Inflammatory macrophage (primary cell): ENCODE measurements at places on chromosomes 1 and 21.

GRCh38 chr21:39660191-39660980 is 47.6 kb downstream of the B3GALT5 start:
- DNase-seq: no peak

- DNase-seq: no peak
Measured at GRCh38 chr1:7121622-7121988, 336.4 kb downstream of the CAMTA1 start.

DNA sequence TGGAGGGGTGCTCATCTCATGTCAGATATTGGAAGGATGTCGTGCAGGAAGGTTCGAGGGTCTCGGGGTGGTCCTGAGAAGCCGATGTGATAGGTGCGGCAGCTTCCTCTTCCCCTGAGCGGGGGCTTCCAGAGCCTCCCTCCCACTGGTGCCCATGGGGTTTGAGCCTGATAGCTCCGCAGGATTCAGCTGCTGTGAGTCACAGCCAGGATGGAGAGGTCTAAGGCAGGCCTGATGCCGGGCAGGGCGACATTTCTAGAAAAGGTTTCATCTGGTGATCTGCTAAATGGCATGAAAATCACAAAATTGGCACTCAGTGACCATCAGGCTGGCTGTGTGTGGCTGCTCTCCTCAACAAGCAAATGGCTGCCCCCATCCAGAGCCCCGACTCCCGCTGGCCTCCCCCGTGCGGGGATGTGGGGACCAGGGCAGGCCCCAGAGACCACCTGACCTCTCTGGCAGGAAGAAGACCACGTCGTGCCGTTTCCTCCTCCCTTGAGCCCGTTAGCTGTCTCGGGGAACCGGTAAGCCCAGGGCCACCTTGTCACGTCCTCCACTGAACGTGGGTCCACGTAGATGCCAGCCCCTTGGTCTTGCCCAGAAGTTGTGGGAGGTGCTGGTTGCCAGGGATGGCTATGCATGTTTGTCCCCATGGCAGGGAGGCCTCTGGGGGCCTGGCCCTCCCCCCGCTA is 66.1 kb downstream of the SKI start:
- no peak for DNase-seq

GRCh38 chr1:183164963-183165362 is 21.1 kb upstream of the LAMC2 start:
- DNase-seq: no peak

DNA sequence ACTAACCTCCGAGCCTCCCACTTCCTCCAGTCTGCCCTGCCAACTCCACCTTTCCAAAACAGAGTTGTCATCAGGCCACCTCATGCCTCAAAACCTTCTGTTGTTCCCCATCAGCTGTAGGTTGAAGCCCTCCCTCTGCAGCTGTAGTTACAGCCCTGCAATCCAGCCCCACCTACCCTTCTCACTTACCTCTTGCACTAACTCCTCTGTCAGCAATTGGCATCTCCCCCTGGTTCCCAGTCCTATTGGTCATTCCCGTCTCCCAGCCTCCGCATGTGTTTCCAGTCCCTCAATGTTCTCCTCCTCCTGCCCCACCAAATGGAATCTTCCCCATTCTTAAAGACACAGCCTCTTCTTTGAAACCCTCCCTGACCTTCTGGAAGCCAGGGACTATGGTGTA is 100.1 kb upstream of the GCLM start:
- DNase-seq: no peak

DNA sequence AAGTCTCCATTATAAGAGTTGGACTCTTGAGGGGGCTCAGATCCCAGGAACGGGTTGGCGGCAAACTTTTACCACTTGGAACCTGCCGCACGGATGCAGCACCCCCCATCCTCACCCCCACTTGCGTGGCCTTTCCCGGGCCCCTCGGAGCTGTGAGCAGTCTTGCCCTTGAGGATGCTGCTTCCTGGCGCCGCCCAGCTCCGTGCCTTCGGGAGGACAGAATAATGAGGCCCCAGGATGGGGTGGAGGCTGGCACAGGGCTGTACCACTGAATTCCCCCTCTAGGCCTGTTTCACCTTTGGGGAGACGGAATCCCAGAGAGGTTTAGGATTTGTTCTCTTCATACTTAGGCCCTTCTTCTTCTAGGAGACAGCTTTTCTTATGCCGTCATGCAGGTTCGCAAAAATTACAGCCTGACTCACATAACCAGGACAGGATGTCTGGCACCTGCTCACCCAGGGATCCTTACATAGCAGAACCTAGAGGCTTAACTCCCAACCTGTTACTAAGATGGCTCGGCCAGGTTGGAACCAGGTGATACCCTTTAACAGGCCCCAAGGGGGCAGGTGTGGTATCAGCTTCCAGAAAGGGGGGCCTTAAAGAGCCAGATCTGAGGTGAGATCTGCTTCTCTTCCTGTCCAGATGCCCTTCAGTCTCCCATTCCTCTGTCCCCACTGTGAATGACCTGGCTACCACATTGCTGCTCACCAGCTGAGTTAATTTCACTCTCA is 1.5 kb downstream of the TRNP1 start:
- DNase-seq: no peak

DNA sequence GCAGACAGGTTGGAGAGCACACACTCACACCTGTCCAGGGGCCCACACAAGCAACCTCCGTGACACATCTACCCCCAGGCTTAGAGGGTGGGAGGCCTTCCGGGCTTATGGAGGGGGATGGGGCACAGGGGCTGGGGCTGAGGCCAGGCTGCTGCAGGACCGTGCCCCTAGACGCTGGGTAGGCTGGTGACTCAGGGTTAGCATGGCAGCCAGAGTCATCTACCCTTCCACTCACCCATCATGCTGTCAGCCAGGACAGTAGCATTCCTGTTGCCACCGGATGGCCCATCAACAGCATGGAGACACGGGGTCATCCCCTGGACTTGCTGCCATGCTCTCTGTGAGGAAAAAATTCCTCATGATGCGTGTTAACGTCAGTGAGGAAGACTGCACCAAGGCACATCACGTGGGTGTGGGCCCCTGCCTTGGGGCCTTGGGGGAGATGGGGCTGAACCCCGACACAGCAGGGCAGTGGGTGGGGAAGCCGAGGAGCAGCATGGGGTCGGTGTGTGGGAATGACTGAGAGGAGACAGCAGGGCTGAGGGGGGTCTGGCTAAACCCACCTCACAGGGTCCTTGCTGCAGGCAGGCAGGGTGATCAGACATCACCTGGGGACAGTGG is 52.8 kb downstream of the WNT9A start:
- no peak for DNase-seq

DNA sequence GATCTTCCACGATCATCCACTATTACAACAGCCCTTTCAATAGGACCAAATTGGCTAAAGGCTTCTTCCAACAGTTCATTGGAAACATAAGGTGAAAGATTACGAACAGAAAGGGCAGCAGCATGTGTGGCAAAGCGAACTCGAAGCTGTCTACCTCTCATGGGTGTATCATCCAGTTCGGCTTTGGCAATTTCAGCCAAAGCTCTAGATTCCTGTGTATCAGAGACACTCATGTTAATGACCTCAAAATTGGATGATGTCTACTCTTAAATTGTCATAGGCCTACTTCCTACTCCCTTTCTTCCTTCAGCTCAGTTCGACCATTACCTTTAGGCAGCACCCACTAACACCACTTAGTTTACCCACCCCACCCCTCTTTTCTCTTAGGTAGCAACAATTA is 2.2 kb downstream of the SFPQ start:
- DNase-seq: no peak
